ENCODE measurements at places on chromosomes 6 and 20.

DNA sequence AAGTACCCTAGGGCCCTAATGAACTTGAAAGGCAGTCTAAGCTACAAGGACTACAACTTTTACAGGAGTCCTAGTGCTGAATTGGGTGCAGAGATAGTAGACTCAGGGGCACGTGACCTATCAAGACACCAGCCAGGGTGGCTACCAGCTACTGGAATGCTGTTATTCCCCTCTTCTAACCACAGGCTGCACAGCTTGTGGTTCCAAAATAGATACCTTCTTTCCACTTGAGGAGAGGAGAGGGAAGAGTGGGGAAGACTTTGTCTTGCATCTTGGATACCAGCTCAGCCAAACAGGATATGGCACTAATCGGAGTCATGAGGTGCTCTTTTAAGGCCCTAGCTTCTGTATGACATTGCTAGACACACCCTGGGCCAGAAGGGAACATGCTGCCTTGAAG lies 60.0 kb upstream of the MTRF1L start:
- no peak for DNase-seq

- peak; percentile 11 for DNase-seq
These were observed 2.4 kb downstream of the LRRN4 start for GRCh38 chr20:6051505-6051904.

DNA sequence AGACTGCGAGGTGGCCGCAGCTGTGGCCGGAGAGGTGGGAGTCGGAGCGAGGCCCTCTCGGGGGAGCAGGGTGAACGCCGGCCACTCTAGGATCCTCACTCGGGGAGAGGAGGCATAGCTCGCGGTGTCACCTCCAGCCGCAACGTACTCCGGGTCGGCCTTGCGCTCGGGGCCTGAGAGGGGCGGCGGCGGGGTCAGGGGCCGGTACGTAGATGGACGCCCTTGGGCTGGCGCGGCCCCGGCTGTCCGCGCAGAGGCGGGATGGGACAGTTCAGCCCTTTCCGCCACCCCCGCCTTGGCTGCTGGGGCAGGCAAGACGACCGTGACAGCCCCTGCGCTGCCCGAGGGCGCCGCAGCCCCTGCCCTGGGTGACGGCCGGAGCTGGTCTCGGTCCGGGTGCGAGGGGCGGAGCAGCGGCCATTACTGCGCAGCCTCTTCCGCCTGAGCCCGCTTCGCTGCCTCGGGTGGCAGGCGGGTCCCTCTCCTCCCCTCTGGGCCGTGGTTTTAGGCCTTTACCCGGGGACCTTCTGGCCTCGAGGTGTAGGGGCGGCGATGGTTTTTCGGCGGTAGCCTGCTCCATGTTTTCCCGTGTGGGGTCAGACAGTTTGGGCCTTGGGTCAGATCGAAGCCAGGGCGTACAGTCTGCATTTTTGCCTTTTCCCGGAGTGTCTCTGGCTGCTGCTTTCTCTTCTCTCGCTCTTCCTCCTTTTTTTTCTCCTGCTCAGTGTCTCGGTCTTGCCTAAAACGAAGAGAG lies 405 bp downstream of the RNF146 start:
- no peak for DNase-seq

DNA sequence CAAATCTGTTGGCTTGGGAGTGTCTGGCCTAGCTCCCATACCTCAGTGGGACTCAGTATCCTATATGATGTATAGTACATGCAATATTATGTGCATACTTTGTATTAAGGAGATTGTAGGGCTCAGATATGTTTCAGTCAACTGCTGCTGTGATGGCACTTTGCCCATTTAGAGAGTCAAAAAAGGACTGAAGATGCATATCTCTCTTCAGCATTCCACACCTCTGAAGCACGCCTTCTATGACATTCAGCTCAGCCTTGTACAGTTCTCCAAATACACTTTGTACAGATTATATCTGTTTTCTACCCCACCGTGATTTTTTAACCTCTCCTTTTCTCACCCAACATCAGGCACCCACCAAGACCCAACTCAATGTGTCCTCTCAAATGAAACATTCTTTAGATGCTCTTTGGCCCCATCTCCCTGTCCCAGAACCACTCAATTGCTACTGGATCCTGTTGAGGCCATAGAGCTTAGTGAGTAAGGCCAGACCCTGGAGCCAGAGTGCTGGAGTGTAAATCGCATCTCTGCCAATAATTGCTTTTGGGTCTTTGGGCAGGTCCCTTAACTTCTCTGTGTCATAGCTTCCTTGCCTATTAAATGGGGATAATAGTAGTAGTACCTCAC lies 15.6 kb downstream of the ENPP1 start:
- DNase-seq, result no peak

DNA sequence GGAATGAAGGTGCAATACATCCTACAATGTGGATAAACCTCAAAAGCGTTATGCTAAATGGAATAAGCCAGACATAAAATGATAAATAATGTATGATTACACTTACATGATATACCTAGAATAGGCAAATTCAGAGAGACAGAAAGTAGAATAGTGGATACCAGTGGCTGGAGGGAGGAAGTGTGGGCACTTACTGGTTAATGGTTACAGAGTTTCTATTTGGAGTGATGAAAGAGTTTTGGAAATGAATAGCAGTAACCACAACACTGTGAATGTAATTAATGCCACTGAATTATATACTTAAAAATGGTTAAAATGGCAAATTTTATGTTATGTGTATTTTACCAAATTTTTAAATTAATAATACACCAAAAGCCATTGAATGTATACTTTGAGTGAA lies 71.4 kb upstream of the CST7 start:
- no peak for DNase-seq

DNA sequence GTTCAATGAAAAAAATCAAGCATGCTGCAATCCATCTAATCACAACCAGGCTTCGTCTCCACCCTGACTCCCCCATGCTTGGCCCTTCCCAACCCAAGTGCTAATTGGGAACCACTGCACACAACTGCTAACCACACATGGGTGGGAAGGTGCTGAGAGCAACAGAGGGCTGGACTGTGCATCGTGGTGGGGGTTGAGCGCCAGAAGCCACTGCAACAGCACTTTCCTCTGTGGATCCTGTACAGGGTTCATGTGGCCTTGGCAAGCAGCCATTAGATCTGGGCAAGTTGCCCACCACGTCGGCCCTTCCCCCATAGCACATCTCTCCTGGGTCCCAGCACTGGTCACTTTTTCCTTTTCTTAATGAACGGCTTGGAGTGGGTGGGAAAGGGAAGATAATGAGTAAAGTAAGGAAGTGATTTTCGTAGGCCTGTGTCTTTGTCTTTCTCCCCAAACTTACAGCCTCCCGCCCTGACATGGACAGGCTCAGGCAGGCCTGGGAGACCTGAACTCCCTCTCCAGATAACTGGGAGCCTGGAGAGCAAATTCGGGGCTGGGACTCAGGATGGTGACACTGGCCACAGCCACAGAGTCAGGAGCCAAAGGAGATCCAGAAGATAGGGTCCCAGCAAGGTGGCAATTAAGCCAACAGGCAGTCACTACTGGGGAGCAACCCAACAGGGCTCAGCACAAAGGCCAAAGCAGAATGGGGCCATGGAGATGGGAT lies 34.4 kb upstream of the MRPS10 start:
- DNase-seq, result no peak

- no peak for DNase-seq
These were observed 212.6 kb downstream of the PLCB1 start for GRCh38 chr20:8344631-8345030.

- no peak for DNase-seq
These were observed at the start of gene HLA-F for GRCh38 chr6:29723262-29723665. HLA-F (plus strand) TSS chr6:29723434; CDS start chr6:29723464, 30 bp downstream.

GRCh38 chr6:91780270-91780669 lies 1193.4 kb upstream of the MAP3K7 start:
- DNase-seq, result no peak

- DNase-seq, result no peak
These were observed 126.4 kb upstream of the CDH4 start for GRCh38 chr20:61125546-61126180.

GRCh38 chr6:13500915-13501314 lies 13.5 kb upstream of the GFOD1 start:
- DNase-seq, result no peak

- DNase-seq, result no peak
These were observed 379.9 kb upstream of the IRAK1BP1 start for GRCh38 chr6:78487401-78487800.

DNA sequence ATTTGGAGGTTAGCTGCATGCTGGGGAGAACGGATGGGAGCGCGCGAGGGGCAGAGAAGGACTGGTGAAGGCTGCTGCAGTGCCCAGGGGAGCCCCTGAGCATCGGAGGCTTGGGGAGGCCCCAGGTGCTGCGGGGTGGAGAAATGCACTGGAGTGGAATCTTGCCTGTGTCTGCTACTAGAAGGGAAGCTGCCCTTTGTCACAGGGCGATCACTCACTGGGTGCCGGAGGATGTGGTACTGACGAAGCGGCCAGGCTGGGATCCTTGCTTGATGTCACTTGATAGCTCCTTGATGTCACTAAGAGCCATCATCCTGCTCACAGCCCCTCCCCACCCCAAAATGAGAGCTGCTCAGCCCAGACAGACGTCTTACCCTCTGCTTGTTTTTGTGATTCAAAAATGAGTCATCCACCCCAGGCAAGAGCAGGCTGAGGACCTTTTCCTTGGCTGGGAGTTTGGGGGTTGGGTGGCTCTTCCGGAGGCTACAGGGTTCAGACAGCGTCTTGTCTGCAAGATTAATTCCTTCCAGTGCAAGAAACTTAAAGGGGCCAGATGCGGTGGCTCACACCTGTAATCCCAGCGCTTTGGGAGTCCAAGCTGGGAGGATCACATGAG lies 62.6 kb upstream of the PMEPA1 start:
- DNase-seq, result peak; percentile 6

GRCh38 chr6:24157886-24158285 lies 31.9 kb downstream of the NRSN1 start:
- DNase-seq, result no peak

DNA sequence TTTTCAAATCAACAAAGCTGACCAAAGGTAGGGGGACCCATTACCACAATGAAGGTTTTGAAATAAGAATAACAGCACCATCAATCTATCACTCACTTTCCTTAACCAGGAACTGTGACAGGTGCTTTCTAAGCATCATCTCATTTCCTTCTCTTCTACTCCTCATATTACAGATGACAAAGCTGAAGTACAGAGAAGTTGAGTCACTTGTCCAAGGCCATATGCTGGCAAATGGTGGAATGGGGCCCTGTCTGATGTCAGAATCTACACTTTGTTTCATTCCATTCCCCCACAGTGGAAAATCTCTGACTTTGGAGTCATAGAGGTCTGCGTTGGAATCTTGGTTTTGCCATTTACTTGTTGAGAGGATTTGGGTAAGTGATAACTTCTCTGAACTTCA lies 222.5 kb upstream of the LRFN2 start:
- DNase-seq, result no peak

- DNase-seq, result no peak
These were observed 164.9 kb upstream of the EPHA7 start for GRCh38 chr6:93584300-93584699.

- DNase-seq, result no peak
These were observed 21.2 kb downstream of the TNFRSF21 start for GRCh38 chr6:47288267-47289090.

- DNase-seq, result no peak
These were observed 11.8 kb downstream of the FAM83D start for GRCh38 chr20:38937978-38938473.

- no peak for DNase-seq
These were observed 88.4 kb downstream of the LAMP5 start for GRCh38 chr20:9602847-9603183.

DNA sequence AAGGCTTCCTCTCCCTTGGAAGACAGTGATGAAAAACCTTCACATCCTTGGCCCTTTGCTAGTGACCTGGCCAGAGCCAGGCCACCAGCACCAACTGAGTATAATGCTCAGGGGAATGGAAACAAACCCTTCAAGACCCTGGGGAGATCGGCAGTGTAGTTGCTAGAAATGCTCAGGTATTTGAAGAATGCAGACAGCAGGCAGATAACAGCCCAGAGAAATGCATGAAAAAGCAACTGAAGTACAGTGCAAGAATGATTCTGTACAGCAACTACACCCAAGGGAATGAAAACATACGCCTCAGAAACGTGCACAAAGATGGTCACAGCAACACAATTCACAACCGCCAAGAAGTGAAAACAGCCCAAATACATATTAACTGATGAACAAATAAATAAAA lies 41.1 kb downstream of the PPP1R3G start:
- peak; percentile 16 for DNase-seq

GRCh38 chr6:79440598-79440997 lies 96.6 kb downstream of the LCA5 start:
- no peak for DNase-seq

GRCh38 chr6:139648430-139649000 lies 274.1 kb upstream of the CITED2 start:
- no peak for DNase-seq

DNA sequence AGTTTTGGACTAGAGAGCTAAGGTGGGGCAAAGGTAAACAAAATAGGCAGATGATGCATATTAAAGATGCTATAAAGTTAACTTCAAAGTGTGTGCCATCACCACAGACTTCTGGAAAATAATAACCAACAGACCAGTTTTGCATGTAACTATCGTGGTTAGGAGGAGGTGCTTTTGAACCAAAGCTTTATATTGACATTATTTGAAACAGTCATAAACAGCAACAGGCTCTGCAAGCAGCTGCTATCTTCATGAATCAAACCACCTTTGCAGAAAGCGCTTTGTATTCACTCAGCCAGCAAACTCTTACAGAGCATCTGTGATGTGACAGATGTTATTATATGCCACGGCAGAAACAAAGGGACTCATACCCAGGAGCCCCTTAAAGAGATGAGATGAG lies 81.9 kb downstream of the CRYBG1 start:
- DNase-seq, result no peak

- DNase-seq, result no peak
These were observed 379.3 kb downstream of the MAFB start for GRCh38 chr20:40309731-40310130.

- DNase-seq, result no peak
These were observed 231.7 kb upstream of the STXBP5 start for GRCh38 chr6:146972546-146972945.

DNA sequence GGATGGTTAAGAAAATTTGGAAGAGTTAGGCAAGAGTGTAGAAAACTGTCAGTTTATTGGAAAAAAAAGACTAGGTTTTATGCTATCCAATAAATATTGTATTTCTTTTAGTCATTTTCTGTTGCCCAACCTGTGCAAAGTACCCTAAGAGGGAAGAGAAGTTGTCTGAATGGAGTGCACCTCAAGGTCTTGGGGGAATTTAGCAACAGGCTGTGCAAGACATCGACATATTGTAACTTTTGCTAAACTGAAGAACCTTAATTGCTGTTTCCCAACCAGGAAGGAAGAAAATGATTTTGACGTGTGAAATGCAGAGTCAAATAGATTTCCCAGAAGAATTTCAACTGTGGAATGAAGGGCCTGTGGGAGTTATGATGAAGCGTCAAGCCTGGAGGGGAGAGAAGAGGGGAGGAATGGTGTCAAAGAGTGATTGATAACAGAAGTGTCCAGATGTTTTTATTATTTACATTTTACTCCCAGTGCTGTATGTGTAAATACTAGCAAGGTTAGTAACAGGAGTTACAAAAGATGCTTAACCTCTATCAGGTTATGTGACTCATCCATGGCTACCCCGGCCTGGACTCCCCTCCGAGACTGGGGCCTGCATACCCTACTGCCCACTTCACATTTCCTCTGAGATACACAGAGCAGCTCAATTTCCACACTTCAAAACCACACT lies 246.8 kb downstream of the MYLK4 start:
- no peak for DNase-seq

GRCh38 chr6:35586542-35586941 lies 73.8 kb upstream of the TULP1 start:
- no peak for DNase-seq

All from AG04450 (cell line).